C1 segment of cervical spinal cord (tissue), 14 donors: ENCODE measurements at places on chromosomes 7 and 10.

- no peak for DNase-seq
These were observed 26.8 kb upstream of the LMOD2 start for GRCh38 chr7:123628829-123629228.

GRCh38 chr7:110470420-110470819 lies 620.5 kb upstream of the LRRN3 start:
- no peak for DNase-seq

DNA sequence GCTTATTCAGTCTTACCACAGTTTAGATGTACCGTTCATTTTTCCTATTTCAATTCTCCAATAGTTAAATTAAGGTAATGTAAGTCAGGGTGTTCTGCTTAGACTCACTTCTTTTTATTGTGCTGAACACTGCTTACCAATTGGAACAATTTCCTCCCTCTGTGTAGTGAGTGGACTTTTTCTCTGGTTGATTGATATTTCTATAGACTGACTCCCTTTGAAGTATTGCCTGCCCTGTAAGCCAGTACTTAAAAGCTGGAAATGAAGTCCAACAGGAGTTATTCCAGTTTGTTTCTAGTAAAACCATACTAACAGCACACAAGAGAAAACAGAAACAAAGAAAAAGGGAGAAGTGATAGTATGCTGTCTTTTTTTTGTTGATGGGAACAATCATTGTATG lies 1674.9 kb downstream of the REEP3 start:
- no peak for DNase-seq

GRCh38 chr7:127678337-127678736 lies 26.3 kb downstream of the SND1 start:
- DNase-seq, result no peak

- peak; percentile 66 for DNase-seq
These were observed 9.8 kb downstream of the ZNF775 start for GRCh38 chr7:150388709-150389531.

DNA sequence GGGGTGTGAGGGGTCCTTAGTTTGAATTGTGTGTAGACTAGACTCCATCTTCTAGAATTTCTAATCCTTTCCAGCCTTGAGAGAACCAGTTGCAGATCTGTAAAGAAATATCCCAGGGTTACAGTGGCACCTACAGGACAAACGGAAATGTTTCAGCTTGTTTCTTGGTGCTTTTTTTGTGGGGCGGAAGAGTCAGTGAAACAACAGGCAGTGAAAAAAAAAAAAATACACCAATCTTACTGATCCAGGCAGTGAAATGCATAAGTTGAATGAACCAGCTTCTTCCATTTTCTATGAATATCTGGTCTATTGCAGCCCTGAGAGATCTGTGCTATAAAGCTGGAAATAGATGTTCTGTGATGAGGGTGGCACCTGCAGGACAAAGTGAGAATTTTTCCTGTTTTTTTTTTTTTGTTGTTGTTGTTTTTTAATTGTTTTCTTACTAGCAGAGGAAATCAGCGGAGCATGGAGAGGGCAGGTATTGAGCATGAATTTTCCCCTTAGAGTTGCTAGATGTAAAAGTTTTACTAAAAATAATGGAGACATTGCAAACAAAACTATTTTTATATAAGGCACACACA lies 81.9 kb upstream of the DYNC1I1 start:
- no peak for DNase-seq
